ENCODE measurements at places on chromosomes 6 and 20.

GRCh38 chr20:59221049-59221706, 57.6 kb downstream of the ZNF831 start:
- DNase-seq, result no peak

DNA sequence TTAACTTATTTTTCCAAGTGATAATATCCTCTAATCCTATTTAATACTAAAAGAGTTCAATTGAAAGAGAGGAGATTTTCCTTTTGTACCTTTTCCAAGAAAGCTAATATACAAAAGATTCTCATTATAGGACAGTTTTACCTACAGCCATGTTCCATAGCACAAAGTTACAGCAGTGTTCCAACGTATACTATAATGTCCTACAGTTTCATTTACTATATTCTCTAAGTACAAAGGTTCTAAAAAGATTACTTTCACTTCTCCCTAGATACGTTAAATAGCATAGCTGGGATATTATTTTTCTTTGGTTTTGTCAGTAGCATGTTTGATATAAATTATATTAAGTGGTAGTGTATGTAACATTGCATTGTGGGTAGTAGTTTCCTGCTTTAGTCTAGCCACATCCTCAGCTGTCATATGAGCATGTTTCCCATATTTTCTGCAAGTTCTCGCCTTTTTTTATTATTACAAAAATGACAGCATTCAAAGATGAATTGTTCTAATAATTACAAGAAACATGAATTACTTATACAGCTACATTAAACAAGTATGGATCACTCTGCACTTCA, 4.4 kb upstream of the RUNX2 start:
- DNase-seq, result no peak

DNA sequence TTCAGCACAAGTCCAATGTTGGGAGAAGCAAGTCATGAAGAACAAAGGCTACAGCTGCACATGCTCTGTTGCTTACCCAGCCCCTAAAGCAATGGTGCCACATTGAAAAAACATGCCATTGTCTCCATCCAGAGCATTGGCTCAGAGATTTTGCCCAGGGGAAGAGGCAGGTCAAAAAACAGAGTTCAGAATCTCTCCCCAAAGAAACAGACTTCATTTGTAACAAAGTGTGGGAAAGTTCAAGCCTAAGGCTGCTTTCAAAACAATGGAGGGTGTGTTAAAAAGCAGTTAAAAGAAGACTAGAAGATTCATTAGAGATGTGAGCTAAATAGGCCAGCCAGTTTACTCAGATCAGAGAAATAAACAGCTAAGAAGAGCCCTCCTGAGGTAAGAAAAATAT, 63.6 kb downstream of the DZANK1 start:
- no peak for DNase-seq

DNA sequence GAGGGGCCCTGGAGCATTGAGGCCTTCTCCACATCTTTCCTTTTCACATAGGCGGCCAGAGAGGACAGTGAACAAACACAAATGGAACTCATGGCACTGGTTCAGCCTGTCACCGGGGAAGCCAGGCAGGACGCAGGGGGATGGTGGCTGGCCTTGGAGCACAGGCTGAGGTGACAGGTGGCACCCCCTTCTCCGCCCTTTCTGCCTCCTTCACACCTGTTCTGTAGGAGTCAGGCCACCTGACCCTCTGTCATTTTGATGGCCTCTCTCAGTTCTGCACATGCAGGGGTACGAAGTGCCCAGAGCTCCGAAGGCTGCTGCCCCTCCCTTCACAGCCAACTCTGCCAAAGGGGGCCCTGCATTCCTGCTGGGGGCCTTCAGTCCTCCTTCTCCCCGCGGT, 60.8 kb downstream of the CD40 start:
- DNase-seq, result no peak

DNA sequence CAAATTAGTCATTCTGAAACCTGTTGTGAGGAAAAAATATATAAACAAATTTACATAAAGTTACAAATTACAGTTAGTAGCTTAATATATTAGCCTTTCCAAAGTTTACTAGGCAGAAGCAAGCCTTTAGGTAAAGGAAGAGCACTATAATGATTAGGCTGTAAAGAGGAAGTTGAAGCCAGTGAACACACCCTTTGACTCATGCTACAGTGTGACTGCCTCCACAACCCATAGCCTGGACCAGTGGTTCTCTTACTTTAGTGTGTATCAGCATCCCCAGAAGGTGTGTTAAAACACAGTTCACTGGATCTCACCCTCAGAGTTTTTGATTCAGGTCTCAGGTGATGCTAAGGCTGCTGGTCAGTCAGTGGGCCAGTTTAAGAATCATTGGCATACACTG, 91.4 kb upstream of the DEFB112 start:
- DNase-seq, result no peak

DNA sequence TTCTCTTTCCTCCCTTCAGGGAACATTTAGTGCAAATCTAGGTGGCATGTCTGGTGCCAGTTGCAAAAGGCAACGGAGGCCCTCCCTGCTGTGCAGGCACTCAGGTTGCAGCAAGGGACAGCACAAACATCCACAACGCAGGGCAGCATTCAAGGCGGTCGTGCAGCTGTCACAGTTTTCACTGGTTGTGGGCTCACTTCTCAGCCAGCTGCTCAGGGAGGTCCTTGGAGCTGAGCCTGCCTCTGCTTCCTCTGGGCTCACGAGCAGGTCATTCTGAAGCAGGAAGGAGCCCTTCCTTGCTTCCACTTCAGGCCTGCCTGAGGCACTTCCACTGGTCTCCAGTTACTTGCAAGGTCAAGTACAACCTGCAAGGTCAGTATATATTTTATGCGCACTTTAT, 3.8 kb upstream of the NPEPL1 start:
- DNase-seq, result no peak

- DNase-seq, result no peak
Observed at GRCh38 chr6:72530152-72530551, 91.7 kb upstream of the KCNQ5 start.

DNA sequence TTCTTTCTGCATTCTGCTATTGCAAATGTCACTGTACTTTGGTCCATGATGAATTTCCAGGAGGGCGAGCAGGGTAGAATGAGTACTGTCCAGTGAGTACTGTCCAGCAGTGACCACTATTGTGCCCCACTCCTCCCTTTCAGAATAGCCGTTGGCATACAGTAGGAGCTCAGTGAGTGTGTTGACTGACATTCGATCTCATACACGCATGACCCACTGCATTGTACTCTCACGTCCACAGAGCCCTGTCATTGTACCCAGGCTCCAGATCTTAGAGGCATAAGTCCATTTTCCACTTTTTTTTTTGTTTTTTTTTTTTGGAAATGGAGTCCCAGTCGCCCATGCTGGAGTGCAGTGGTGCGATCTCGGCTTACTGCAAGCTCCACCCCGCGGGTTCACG, 8.2 kb downstream of the DYNLRB1 start:
- DNase-seq, result no peak

GRCh38 chr6:151294561-151295101, 54.9 kb downstream of the AKAP12 start:
- no peak for DNase-seq

- no peak for DNase-seq
Observed at GRCh38 chr6:94680669-94681212, 896.6 kb upstream of the MANEA start.

DNA sequence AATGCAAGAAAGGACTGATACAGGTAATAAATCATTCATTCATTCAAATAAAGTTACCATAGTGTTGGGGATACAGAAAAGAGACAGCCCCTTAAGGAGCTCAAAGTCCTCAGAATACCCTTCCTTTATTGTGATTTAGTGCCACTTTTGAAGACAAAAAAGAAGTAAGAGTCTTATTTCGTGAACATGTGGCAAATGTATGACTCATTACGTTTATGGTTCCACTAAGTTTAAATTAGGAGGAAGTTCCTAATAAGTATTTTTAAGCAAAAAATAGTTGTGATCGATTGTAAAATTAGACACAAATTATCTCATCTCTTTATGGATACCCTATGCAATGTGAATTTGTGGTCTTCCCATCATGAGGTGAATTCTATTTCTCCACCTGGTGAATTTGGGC, 38.5 kb upstream of the GCLC start:
- no peak for DNase-seq

DNA sequence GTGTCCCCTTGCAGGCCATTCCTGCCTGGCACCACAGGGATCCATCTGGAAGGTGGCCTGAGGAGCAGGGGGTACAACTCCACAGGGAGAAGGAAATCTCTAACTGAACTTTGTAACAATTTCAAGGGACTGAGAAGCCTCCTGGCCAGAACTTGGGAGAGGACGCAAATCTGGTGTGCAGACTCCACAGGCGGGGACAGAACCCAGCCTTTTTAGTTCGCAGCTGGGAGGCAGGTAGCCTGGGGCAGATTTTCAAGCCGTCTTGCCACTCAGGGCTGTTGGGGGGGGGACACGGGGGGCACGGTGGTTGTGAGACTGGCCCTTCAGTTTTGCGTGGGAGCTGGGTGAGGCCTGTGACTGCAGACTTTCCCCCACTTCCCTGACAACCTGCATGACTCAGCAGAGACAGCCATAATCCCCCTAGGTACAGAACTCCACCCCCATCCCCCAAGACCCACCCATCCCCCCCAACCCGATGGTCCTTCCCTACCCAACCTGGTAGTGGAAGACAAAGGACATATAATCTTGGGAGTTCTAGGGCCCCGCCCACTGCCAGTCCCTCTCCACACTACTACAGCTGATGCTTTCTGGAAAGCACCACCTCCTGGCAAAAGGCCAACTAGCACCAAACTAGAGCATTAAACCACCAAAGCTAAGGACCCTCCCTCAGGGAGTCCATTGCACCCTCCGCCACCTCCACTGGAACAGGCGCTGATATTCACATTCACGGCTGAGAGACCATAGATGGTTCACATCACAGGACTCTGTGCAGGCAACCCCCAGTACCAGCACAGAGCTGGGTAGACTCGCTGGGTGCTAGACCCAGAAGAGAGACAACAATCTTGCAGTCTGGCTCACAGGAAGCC, 3.0 kb upstream of the HUS1B start:
- DNase-seq, result no peak

GRCh38 chr20:44549123-44549522, 27.3 kb upstream of the SERINC3 start:
- no peak for DNase-seq

DNA sequence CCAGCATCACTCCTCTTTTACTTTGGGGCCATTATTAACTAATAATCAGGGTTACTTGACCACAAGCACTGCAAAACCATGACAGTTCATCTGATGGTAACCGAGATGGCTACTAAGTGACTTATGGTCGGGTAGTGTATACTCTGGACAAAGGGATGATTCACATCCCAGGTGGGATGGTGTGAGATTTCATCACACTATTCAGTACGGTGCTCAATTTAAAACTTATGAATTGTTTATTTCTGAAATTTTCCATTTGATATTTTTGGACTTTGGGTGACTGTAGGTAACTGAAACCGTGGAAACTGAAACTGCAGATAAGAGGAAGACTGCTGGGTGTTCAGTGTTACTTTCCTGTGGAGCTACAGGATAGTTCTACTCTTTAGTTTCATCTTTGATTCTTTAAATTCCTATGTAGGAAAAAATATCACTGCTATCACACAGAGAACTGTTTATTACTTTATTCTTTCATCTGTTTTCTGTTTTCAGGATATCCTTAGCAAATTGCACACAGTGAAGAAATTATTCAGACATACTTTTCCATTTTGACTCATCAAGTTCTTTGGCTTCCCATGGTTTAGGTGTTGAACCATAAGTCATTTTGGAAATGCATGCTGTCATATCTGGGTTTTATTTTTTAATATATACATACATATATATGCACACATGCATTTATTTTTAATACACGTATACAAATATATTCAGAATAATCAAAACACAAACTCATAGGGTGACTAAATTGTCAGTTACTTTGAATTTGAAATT, 59.1 kb upstream of the C20orf144 start:
- no peak for DNase-seq

DNA sequence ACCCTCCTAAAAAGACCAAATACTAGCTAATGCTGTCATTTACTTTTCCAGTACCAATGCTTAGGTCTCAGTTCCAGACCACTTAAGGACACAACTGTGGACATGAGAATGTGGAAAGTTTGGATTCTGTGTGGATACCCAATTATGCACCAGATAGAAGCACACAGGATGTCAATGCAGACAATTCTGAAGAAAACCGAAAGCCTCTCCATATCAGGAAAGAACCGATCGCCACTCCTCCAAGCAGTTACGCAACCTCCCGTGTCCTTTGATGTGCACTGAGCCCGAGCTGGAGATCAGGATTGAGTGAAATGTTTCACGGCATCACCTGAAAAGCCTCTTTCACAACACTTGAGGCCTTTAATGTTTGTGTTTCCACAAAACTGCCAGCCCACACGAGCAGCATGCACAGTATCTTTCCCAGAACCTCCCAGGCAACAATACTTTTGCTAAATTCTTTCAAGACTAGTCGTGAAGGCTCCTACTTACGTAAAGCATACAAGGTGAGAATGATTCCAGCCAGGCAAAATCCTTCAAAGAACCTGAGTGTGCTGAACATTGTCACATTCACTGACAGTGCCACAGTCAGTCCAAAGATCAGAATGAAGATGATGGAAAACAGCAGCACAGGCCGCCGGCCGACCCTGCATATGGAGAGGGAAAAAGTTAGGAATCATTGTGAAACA, 47.0 kb downstream of the SLC22A23 start:
- DNase-seq, result no peak

Data from NCI-H1105 (cell line).